ENCODE measurements at places on chromosomes 6 and 20. TPM values are rescaled to one million over a fixed set of nuclear protein-coding genes. Genes with fewer than 3 reads are reported as not detected.

The TMC2 gene
- not detected for total RNA-seq

The ASF1A gene
- total RNA-seq: 18.9 TPM

The EYA2 gene
- total RNA-seq: not detected

The C20orf202 gene
- total RNA-seq: not detected

The PTCRA gene
- not detected for total RNA-seq

The SLC17A3 gene
- total RNA-seq: 5.6 TPM

The BPIFA1 gene
- not detected for total RNA-seq

The C20orf96 gene
- 1.9 TPM for total RNA-seq

The SFTA2 gene
- not detected for total RNA-seq

The TFEB gene
- 5.2 TPM for total RNA-seq

The DNMT3B gene
- total RNA-seq: 13.5 TPM

The GPR63 gene
- total RNA-seq: 1.2 TPM

The SIM1 gene
- total RNA-seq: 5.6 TPM

The SLC25A27 gene
- total RNA-seq: 15.3 TPM
